Naive thymus-derived CD8-positive, alpha-beta T cell (primary cell): ENCODE measurements at places on chromosomes 1 and 21. TPM values are rescaled to one million over a fixed set of nuclear protein-coding genes. Genes with fewer than 3 reads are reported as not detected.

- peaks cover 8% of the 10 kb centered on the region for H3K4me1 ChIP-seq
- peaks cover 2% of the 10 kb centered on the region for H3K27me3 ChIP-seq
- no peak for DNase-seq
- H3K27ac ChIP-seq = no peak overlapping the region
Observed at GRCh38 chr1:66637146-66637545, 103.2 kb downstream of the SGIP1 start.

- no peak overlapping the region for H3K27ac ChIP-seq
- peaks cover 35% of the 10 kb centered on the region for H3K36me3 ChIP-seq
- no peak overlapping the region for H3K4me3 ChIP-seq
- no peak for DNase-seq
Observed at GRCh38 chr1:77744576-77744975, 15.1 kb downstream of the USP33 start.

DNA sequence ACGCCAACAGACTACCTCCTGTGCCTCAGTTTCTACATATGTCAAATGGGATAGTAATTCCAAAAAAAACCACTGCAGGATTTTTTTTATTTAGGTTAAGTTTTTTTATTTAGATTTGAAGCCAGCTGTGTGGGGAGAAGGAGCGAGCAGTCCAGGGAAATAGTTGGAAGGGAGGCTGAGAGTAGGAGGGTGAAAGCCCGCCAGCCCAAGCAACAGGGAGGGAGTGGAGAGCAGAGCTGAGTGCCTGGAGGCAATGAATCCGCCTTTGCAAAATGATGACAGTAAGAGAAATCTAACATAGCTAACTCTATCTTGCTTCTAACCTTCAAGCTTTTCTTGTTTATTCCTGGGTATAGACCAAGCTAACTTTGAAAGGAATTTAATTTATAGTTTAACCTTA lies 15.6 kb upstream of the C1orf198 start:
- H3K27me3 ChIP-seq = peaks cover 73% of the 10 kb centered on the region
- peaks cover 24% of the 10 kb centered on the region for H3K36me3 ChIP-seq
- no peak for DNase-seq
- no peak overlapping the region for H3K4me3 ChIP-seq
- H3K27ac ChIP-seq = no peak overlapping the region

DNA sequence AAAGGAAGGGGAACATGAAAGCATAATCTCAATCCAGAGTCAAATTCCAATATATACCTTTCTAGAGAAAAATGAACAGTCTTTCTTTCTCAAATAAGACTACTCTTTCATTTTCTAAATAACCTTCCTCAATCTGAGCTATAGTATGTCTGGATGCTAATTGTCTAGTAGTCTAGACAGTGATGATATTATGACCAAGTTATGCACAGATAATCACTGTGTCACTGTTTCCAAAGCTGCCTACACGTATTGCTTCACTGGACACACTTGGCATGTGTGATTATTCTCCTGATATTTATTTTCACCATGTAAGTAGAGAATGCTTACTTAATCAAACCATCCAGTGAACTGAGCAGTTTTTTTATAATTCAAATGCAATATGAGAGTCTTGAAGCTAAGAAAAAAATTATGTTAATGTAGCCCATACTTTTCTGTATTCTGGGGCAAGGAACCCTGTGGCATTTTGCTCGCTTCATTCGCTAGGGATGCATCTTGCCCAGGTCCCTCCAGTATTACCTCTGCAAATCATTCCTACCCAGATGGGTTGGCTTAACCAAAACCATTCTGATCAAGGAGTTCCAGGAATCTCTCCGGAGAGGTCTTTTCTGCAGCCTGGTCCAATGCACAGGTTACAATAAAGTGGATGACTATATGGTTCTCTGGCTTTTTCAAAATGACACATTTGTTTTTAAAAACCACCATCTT lies 303.1 kb upstream of the RUNX1 start:
- no peaks in the 10 kb centered on the region for H3K4me1 ChIP-seq
- DNase-seq = no peak
- no peak overlapping the region for H3K27ac ChIP-seq
- no peaks in the 10 kb centered on the region for H3K36me3 ChIP-seq
- peaks cover 12% of the 10 kb centered on the region for H3K27me3 ChIP-seq
- H3K4me3 ChIP-seq = no peak overlapping the region

DNA sequence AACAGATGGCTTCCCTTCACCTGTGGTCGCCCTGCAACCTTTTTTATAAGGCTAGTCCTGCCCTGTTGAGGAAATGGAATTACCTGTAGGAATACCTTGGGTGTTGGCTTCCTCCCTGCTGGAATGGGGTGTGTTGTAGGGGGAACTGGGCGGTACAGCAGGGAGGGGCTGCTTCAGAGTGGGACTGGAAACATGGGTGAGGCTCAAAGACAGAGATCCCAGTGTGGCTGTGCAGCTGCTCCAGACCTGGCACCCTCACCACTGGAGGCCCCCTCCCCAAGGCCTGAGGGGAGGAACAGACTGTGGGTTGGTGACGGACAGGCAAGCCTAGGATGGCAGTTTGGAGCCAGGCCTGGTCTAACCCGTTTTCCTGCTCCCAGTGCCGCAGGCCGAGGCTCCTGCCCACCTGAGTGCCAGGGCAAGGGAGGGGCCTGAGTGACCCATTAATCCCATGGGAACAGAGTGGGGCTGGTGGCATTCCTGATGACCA lies 4.5 kb downstream of the EFNA3 start:
- no peaks in the 10 kb centered on the region for H3K36me3 ChIP-seq
- no peak for DNase-seq
- H3K27ac ChIP-seq = no peak overlapping the region
- H3K4me3 ChIP-seq = peak overlapping the region; percentile 56
- peaks cover 22% of the 10 kb centered on the region for H3K27me3 ChIP-seq

GRCh38 chr21:17725339-17725738 lies 93.8 kb downstream of the C21orf91 start:
- DNase-seq = no peak
- no peaks in the 10 kb centered on the region for H3K4me1 ChIP-seq
- H3K27ac ChIP-seq = no peak overlapping the region
- no peaks in the 10 kb centered on the region for H3K27me3 ChIP-seq
- H3K4me3 ChIP-seq = no peak overlapping the region

- H3K27me3 ChIP-seq = peaks cover 20% of the 10 kb centered on the region
- no peaks in the 10 kb centered on the region for H3K4me1 ChIP-seq
- no peaks in the 10 kb centered on the region for H3K36me3 ChIP-seq
- DNase-seq = no peak
Observed at GRCh38 chr1:62725255-62725654, 37.1 kb upstream of the DOCK7 start.

- H3K27ac ChIP-seq = no peak overlapping the region
- no peak for DNase-seq
- H3K27me3 ChIP-seq = peaks cover 6% of the 10 kb centered on the region
Observed at GRCh38 chr1:192399161-192399560, 82.4 kb downstream of the RGS21 start.

DNA sequence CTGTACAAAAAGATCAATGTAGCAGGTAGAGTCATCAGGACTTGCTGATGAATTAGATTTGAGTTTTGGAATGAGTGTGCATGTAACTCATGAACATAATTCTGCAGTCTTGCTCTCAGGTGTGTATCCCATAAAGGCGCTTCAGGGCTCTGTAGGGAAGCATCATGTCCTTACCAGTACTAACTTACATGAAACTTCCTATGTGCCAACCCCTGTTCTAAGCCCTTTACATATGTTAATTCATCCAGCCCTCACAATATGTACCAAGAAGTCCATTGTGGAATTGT lies 2.1 kb upstream of the FCRLB start:
- no peak overlapping the region for H3K4me3 ChIP-seq
- peaks cover 7% of the 10 kb centered on the region for H3K27me3 ChIP-seq
- H3K4me1 ChIP-seq = peaks cover 5% of the 10 kb centered on the region
- no peaks in the 10 kb centered on the region for H3K36me3 ChIP-seq
- DNase-seq = no peak

DNA sequence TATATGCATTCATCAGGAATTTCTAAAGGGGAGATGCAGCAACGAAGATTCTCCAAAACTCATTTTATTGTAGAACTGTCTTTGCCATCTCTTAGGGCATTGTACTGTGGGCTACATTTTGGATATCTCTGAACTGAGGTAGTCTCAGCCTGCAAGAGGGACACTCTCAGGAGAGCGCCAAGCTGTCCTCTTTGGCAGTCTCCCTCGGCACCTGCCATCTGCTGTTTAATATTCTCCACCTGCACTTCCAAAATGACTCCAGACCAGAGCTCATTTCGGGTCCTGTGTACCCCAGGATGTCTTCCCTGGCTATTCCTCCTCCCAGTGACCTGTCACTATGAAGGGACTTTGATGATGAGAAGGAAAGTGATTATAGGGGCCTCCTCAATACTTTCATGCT lies 356.3 kb upstream of the C1orf174 start:
- no peak for DNase-seq
- H3K4me1 ChIP-seq = no peaks in the 10 kb centered on the region
- H3K36me3 ChIP-seq = peaks cover 4% of the 10 kb centered on the region
- H3K27ac ChIP-seq = no peak overlapping the region
- no peak overlapping the region for H3K4me3 ChIP-seq

DNA sequence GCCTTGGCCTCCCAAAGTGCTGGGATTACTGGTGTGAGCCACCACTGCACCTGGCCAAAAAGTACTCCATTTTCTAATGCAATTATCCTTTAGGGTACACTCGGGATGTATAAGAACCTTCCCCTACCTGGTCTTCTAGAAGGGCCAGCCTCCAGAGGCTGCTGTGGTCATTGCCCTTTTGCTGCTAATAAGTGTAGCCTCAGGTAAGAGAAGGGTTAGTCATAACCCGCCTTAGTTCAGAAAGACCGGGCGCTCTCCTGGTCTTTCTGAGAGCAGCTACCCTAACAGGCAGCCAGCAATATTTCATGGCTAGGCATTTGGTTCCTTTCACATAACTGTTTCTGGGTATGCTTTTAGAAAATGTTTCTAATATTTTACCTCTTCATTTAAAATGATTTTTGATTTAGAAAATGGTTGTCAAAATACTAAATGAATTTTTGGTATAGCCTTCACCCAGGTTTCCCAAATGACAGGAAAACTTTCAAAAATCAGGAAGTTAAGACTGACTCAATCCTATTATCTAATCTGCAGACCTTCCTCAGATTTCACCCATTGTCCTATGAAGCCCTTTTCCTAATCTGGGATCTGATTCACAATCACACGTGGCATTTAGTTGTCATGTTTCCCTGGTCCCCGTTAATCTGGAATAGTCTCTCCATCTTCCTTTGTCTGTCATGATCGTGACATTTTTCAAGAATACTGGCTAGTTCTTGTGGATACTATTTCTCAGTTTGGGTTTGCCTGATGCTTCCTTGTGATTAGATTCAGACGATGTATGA lies 479.0 kb downstream of the SIPA1L2 start:
- no peaks in the 10 kb centered on the region for H3K4me1 ChIP-seq
- no peaks in the 10 kb centered on the region for H3K36me3 ChIP-seq
- no peak overlapping the region for H3K27ac ChIP-seq
- H3K4me3 ChIP-seq = no peak overlapping the region
- no peak for DNase-seq
- H3K27me3 ChIP-seq = peaks cover 9% of the 10 kb centered on the region

- H3K27me3 ChIP-seq = peaks cover 39% of the 10 kb centered on the region
- H3K27ac ChIP-seq = no peak overlapping the region
- no peak for DNase-seq
- no peaks in the 10 kb centered on the region for H3K36me3 ChIP-seq
- no peak overlapping the region for H3K4me3 ChIP-seq
Observed at GRCh38 chr1:36080801-36081200, 3.1 kb upstream of the TEKT2 start.

DNA sequence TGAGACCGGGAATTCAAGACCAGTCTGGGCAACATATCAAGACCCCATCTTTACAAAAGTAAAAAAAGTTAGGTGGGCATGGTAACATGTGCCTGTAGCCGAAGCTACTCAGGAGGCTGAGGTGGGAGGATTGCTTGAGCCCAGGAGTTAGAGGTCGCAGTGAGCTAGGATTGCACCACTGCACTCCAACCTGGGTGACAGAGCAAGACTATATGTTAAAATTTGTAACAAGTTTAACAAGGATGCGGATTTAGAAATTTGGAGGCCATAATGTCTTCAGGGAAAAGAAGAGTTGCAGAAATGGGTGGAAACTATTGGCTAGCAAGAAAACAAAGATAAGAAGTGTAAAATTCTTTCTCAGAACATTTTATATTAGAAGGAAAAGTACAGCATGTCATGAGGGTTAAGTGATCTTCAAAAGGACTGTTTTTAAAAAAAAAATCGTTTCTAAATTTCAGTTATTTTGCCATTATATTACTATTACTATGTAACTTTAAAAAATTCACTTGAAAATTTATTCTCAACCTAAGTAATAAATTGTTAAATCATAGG lies 17.6 kb downstream of the SOAT1 start:
- no peak for DNase-seq
- peak overlapping the region; percentile 41 for H3K27ac ChIP-seq
- H3K4me1 ChIP-seq = peaks cover 24% of the 10 kb centered on the region
- H3K36me3 ChIP-seq = peaks cover 26% of the 10 kb centered on the region
- no peak overlapping the region for H3K4me3 ChIP-seq

The COL24A1 gene
- total RNA-seq = not detected

The PYCR2 gene
- total RNA-seq = 132 TPM

The RHBG gene
- not detected for total RNA-seq

The SLC35A3 gene
- 30.1 TPM for total RNA-seq

The LENEP gene
- total RNA-seq = 0.77 TPM

The GNG4 gene
- total RNA-seq = not detected

The GFI1 gene
- total RNA-seq = 18.2 TPM

The UBXN10 gene
- total RNA-seq = not detected

The PROX1 gene
- not detected for total RNA-seq
